H9 (cell line): ENCODE measurements at places on chromosomes 13 and 19.

DNA sequence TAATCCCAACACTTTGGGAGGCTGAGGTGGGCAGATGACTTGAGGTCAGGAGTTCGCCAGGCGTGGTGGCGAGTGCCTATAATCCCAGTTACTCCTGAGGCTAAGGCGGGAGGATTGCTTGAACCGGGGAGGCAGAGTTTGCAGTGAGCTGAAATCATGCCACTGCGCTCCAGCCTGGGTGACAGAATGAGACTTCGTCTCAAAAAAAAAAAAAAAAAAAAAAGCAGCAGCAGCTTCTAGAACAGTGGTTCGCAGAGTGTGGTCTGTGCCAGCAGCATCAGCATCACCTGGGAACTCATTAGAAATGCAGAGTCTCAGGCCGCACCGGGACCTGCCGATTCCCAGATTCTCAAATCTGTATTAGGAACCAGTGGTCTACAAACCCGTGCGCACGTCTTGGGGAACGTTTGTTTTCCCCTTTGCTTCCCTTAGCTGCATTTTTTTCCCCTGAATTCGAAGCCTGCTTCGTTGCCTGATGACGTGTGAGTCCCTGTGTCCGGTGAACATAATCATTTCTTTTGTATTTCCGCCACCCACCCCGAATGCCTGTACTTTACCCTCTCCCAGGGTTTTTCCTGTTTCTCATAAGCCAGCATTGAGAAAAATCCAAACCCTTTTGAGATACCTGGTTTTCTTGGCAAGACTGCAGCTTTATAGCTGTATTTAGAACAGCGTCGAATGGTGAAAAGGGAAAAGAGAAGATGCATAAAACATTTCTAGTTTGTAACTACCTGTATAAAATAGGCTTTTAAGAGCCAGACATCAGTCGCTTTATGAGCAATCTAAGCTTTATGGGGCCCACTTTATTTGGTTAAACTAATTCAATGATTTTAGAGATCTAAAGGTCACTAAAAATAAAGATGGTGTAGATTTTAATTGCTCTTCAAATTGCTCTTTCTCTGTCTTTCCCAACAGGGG is 49.8 kb downstream of the BICRA start:
- H3K4me3 ChIP-seq: no peak overlapping the region
- H3K36me3 ChIP-seq: peaks cover 19% of the 10 kb centered on the region; the same call in 1 of the 2 replicates
- H3K4me1 ChIP-seq: no peaks in the 10 kb centered on the region

DNA sequence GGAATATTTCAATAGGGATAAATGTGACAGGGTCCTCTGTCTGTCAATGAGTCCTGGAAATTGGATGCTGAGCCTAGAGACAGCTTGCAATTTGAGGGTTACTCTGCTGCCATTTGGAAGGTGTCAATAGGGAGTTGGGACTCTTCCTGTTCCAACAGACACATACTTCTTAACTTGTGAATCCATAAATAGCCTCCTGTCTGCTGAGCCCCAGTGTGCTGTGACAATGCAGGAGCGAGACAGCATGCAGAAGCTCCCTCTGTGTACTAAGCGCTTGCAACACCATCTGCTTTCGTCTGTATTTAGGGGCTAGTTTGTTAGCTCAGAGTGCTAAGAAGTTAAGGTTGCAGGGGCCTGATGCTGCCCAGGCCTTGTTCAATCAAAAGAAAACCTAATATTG is 58.5 kb upstream of the GPR12 start:
- H3K36me3 ChIP-seq: no peaks in the 10 kb centered on the region
- no peak for DNase-seq
- H3K4me3 ChIP-seq: no peak overlapping the region
- no peaks in the 10 kb centered on the region for H3K27me3 ChIP-seq
- no peak overlapping the region for H3K27ac ChIP-seq

DNA sequence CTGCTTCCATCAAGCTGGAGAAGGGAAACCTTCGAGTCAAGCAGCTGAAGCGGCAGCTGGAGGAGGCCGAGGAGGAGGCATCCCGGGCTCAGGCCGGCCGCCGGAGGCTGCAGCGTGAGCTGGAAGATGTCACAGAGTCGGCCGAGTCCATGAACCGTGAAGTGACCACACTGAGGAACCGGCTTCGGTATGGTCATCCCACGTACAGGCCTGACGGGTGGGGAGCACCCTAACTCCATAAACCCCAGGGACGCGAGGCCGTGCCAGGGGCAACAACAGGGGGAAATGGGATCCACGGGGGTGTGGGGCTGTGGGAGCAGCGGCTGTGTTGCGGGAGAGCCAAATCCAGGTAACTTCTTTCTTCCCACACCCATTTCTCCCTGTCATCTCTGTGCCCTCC is 20.2 kb downstream of the KCNC3 start:
- H3K27me3 ChIP-seq: no peaks in the 10 kb centered on the region
- no peaks in the 10 kb centered on the region for H3K4me1 ChIP-seq
- DNase-seq: no peak
- no peak overlapping the region for H3K27ac ChIP-seq
- H3K4me3 ChIP-seq: no peak overlapping the region

DNA sequence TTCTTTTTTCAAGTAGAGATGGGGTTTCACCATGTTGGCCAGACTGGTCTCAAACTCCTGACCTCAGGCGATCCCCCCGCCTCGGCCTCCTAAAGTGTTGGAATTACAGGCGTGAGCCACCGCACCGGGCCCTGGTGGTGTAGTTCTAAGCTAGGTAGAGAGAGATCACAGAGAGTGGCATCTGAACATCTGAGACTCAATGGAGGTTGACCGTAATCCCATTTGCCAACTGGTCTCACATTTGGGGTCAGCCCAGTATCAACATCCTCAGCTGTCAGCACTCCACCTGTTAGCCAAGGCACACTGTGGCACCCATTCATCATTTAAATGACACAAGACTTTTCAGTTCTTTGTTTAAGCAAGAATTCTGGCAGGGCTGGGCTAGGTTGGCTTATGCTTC is 8.1 kb downstream of the SELENOW start:
- no peaks in the 10 kb centered on the region for H3K27me3 ChIP-seq
- H3K4me1 ChIP-seq: no peaks in the 10 kb centered on the region
- no peak overlapping the region for H3K4me3 ChIP-seq
- peaks cover 28% of the 10 kb centered on the region for H3K36me3 ChIP-seq
- peak overlapping the region; percentile 8 for H3K27ac ChIP-seq

- DNase-seq: peak; percentile 92
- H3K4me1 ChIP-seq: peaks cover 2% of the 10 kb centered on the region; the same call in 1 of the 2 replicates
- no peaks in the 10 kb centered on the region; the same call in 1 of the 2 replicates for H3K27me3 ChIP-seq
- H3K36me3 ChIP-seq: peaks cover 11% of the 10 kb centered on the region
- peak overlapping the region; percentile 73 for H3K4me3 ChIP-seq
- no peak overlapping the region for H3K27ac ChIP-seq
These were observed 4.7 kb downstream of the EPS8L1 start for GRCh38 chr19:55080121-55080967.

- peaks cover 4% of the 10 kb centered on the region; the same call in 1 of the 2 replicates for H3K36me3 ChIP-seq
- H3K27me3 ChIP-seq: no peaks in the 10 kb centered on the region
- H3K27ac ChIP-seq: no peak within 1 kb of the TSS
These were observed at the start of gene ZNF415 for GRCh38 chr19:53132141-53132991. Gene ZNF415, minus strand, starts transcription at chr19:53132910. Its CDS starts 10,234 bp downstream, at chr19:53122676.

DNA sequence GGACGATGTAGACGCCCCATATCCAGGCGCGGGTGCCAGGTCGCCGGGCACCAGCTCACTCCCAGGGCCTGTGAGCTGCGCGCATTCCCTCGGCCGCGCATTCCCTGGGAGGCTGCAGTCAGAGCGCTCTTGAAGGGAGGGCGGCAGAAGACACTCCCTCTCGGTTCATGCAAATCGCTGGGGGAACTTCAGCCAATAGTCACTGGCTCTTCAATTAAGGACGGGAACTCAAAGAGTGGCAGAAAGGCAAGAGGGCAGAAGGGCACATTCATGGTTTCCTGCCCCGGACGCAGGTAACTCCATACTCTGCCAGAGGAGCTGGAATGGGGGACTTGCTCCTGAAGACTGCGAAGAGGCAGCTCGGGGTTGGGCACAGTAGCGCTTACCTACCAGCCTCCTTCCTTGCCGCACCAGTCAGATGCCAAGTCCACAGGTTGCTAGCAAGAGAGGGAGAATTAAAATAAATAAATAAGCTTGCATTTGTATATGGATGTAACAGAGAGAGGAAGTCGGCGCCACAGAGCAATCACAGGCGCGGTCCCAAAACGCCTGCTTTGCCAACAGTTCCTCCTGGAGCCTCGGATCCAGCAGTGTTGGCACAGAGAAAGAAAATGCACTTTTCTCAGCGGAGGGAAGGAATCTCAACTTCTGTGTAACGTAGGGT is 459 bp downstream of the PCDH20 start:
- H3K27ac ChIP-seq: no peak overlapping the region
- peaks cover 12% of the 10 kb centered on the region for H3K27me3 ChIP-seq
- H3K4me1 ChIP-seq: no peaks in the 10 kb centered on the region
- H3K36me3 ChIP-seq: no peaks in the 10 kb centered on the region
- H3K4me3 ChIP-seq: peak overlapping the region; percentile 91
- peak; percentile 93 for DNase-seq

GRCh38 chr19:2790557-2791271 is 5.4 kb downstream of the THOP1 start:
- peaks cover 70% of the 10 kb centered on the region for H3K36me3 ChIP-seq
- DNase-seq: no peak
- no peak overlapping the region for H3K4me3 ChIP-seq
- H3K27ac ChIP-seq: no peak overlapping the region
- no peaks in the 10 kb centered on the region for H3K27me3 ChIP-seq

GRCh38 chr13:71499235-71499634 is 367.8 kb downstream of the DACH1 start:
- no peaks in the 10 kb centered on the region for H3K27me3 ChIP-seq
- no peaks in the 10 kb centered on the region for H3K4me1 ChIP-seq
- no peak overlapping the region for H3K4me3 ChIP-seq
- no peak for DNase-seq

GRCh38 chr19:11813703-11814028 is 407 bp upstream of the ZNF440 start:
- no peak for DNase-seq
- peaks cover 4% of the 10 kb centered on the region; the same call in 1 of the 2 replicates for H3K36me3 ChIP-seq
- peaks cover 8% of the 10 kb centered on the region; the same call in 1 of the 2 replicates for H3K27me3 ChIP-seq
- H3K4me3 ChIP-seq: peak overlapping the region; percentile 82
- no peaks in the 10 kb centered on the region for H3K4me1 ChIP-seq

GRCh38 chr19:56138069-56138468 is 3.0 kb upstream of the ZNF444 start:
- H3K4me3 ChIP-seq: no peak overlapping the region
- no peak for DNase-seq
- peaks cover 7% of the 10 kb centered on the region; the same call in 1 of the 2 replicates for H3K4me1 ChIP-seq
- H3K36me3 ChIP-seq: no peaks in the 10 kb centered on the region

GRCh38 chr19:56973713-56974555 is 133.4 kb upstream of the PEG3 start:
- H3K4me1 ChIP-seq: no peaks in the 10 kb centered on the region
- DNase-seq: no peak
- no peak overlapping the region for H3K4me3 ChIP-seq

- H3K36me3 ChIP-seq: no peaks in the 10 kb centered on the region
- H3K27ac ChIP-seq: no peak overlapping the region
- no peak overlapping the region for H3K4me3 ChIP-seq
- no peak for DNase-seq
- no peaks in the 10 kb centered on the region for H3K27me3 ChIP-seq
- H3K4me1 ChIP-seq: no peaks in the 10 kb centered on the region; the same call in 1 of the 2 replicates
These were observed 7.3 kb upstream of the CCNE1 start for GRCh38 chr19:29804493-29804892.

GRCh38 chr13:25281193-25281934 is 5.9 kb downstream of the MTMR6 start:
- H3K27me3 ChIP-seq: no peaks in the 10 kb centered on the region
- H3K4me1 ChIP-seq: no peaks in the 10 kb centered on the region; the same call in 1 of the 2 replicates
- no peak overlapping the region for H3K27ac ChIP-seq
- no peak for DNase-seq

DNA sequence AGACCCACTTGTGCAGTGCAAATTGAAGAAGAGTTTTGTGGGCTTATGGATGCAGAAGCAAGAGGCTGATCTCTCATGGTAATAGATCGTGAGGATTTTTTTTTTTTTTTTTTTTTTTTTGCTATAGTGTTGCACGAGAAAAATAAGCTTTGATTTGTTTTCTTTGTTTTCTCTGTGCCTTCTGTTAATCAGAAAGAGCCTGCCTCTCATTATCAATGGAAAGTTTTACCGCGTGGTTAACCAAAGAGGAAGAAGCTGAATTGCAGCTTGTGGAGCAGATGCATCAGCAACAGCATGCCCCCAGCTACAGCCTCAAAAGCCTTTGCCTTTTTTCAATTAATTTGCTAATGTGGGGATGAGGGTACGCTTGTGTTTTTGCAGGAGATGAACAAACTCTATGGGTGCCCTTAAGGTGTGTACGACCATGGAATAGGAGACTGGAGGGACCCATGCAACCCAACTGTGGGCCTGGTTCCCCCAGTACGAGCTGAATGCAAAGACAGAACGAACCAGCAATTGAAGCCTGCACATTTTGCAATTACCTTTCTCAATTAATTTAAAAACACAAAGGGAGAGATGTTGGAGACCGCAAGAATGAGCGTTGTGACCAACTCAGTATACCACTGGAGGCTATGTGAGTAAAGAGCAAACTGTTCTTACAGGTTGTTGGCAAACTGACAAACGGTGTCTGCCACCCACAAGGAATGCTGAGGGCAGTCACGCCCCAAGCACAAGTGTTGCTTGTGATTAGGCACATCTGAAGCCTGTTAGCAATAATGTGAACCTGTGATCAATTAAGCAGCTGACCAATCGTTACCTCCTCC is 58.6 kb upstream of the SPRY2 start:
- H3K27me3 ChIP-seq: no peaks in the 10 kb centered on the region
- H3K36me3 ChIP-seq: peaks cover 6% of the 10 kb centered on the region
- no peak overlapping the region for H3K4me3 ChIP-seq

DNA sequence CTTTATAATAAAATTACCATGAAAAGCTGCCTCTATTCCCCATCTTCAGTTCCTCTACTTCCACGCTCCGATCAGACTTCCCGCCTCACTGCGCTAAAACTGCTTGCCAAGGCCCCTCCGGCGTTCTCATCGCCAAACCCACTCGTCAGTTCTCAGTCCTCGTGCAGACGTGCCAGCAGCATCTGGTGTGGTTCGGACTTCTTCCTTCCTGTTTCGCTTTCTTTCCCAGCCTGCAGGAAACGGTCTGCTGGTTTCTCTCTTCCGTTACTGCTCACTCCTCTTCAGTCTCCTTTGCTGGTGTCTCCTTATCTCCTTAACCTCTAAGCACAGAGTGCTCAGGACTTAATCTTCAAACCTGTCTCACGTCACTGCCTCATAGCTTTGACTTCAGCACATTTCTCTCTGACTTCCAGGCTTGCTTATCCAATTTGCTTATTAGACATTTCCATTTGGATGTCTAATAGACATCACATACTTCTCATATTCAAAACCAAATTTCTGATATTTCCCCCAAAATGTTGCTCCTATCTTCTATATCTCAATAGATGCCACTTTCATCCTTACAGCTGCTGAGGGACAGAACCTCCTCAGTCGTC is 40.3 kb downstream of the RCBTB2 start:
- H3K27ac ChIP-seq: no peak overlapping the region
- no peaks in the 10 kb centered on the region for H3K27me3 ChIP-seq
